ENCODE measurements at places on chromosomes 3 and 15.

GRCh38 chr3:113156816-113157333, 54.5 kb upstream of the BOC start:
- DNase-seq = no peak

- peak; percentile 4 for DNase-seq
Observed at GRCh38 chr3:175192536-175192935, 333.4 kb downstream of the NAALADL2 start.

DNA sequence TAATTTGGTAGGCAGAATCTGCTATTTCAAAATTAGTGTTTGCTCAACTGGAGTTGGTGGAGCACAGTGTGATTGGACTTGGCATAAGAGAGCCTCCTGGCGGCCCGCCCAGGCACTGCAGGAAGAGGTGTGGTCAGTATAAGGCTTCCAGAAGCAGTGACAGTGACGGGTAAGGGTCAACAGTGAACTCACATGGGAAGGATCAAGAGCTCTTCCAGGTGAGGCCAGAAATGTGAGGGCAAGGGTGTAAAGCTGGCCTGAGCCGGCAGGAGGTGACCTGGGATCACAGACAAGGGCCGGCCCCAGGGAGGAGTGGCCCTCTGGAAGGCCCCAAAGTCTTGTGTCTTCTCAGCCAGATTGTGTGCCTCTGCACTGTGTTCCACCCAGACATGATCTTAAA, 93.2 kb upstream of the RNF7 start:
- DNase-seq = no peak

DNA sequence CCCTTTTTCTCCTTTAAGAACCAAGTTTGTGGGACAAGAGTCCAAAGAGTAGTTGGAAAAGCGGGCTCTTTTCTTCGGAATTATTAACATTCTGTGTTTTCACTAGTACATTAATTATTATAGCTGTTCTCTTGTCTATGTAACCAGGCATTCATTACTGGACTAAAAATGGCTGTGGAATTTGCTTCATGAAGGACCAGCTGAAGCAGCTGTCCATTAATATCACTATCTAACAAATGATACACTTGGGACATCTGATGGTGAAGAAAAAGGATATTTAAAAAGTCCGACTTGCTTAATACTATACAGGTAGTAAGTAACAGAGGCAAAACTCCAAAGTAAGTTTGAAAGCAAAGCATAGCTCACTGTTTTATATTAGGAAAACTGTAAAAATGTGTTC, 728.9 kb upstream of the DPPA4 start:
- no peak for DNase-seq

- DNase-seq = no peak
Observed at GRCh38 chr3:32307591-32307990, 69.1 kb downstream of the CMTM8 start.

DNA sequence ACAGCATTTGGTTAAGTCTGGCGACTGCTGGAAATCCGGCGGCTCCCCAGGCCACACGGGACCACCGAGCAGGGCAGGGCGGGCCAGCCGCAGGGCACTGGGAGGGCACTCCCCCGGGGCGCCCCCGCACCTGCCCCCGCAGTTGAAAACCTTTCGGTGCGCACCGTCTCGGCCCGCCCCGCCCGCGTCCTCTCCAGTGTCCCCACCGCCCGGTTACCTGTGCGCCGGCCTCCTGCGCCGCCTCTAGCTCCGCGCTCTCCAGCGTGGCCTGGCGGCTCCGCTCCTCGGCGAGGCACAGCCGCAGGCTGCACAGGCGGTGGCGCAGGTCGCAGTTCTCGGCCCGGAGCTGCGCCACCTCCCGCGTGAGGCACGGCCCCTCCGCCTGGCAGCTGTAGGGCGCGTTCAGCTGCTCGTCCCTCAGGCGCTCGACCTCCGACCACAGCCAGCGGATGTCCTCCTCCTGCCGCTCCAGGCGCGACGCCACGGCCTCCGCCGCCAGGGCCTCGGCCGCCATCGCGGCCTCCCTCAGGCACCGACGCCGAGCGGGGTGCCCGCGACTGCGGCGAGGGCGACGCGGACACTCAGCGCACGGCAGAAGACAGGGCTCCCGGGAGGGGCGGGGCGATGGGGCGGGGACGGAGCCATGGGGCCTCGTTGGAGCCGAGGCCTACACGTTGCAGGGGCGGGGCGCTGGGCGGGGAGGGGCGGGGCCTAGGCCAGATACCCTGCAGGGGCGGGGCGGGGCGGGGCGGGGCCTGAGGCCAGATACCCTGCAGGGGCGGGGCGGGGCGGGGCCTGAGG, at the start of gene TARS3:
TSS of gene TARS3 (minus strand) at position 600 of the 801 bp plus-strand sequence. CDS start at position 514, 86 bp downstream.
- no peak for DNase-seq

DNA sequence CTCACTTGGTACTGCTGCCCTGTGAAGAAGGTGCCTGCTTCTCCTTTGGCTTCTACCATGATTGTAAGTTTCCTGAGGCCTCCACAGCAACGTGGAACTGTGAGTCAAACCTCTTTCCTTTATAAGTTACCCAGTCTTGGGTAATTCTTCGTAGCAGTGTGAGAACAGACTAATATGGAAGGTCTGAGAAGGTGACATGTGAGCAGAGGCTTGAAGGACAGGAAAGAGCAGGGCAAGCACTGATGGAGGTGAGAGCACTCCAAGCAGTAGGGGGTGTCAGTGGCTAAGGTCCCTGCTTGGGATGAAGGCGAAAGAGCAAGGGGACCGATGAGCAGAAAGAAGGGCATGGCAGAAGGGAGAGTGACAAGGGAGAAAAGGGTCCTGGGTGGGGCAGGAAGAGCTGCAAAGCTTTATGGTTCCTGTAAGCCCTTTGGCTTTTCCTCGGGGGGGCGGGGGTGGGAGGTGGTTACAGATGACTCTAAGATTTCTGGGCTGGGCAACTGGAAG, 3.5 kb downstream of the EIF4E3 start:
- DNase-seq = no peak

- DNase-seq = no peak
Observed at GRCh38 chr15:81573098-81573746, 199.2 kb upstream of the TMC3 start.

DNA sequence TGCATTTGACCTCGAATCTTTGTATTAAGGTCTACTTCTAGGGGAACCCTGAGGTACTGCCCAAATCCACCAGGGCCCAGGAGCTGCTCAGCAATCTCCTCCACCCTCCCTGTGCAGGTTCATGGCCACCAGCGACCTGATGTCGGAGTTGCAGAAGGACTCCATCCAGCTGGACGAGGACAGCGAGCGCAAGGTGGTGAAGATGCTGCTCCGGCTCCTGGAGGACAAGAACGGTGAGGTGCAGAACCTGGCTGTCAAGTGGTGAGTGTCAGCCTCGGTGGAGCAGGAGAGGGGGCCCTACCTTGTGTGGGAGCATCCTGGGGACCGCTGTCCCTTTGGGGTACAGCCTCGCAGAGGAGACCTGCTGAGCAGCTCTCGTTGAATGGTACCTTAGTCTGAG, 6.9 kb downstream of the CAND2 start:
- no peak for DNase-seq

DNA sequence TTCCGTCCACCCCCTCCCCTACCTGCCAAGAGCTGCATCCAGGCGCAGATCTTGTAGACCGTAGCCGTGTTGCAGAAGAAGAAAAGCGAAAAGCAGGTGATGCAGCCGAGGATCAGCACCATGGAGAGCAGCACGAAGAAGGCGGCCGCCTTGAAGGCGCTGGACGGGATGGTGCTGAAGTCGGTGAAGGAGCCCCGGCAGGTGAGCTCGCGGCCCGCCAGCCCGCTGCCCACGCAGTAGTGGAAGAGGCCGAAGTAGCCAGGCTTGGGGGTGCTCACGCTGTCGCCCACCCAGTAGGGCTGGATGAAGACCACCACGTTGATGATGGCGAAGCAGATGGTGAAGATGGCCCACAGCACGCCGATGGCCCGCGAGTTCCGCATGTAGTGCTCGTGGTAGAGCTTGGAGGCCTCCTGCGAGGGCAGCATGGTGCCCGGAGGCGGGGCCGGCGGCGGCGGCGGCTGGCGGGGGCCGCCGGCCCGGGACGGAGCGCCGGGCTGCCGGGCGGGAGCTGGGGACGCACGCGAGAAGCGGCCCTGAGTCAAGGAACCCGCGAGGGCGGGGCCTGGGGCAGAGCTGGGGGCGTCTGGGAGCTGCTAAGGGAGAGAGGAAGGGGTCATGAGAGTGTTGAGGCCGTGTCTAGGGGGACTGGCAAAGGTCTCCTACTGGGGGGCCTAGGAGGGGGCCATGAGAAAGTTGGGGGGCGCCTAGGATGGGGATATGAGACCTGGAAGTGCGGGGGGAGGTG, 1.2 kb downstream of the LHFPL4 start:
- DNase-seq = no peak

DNA sequence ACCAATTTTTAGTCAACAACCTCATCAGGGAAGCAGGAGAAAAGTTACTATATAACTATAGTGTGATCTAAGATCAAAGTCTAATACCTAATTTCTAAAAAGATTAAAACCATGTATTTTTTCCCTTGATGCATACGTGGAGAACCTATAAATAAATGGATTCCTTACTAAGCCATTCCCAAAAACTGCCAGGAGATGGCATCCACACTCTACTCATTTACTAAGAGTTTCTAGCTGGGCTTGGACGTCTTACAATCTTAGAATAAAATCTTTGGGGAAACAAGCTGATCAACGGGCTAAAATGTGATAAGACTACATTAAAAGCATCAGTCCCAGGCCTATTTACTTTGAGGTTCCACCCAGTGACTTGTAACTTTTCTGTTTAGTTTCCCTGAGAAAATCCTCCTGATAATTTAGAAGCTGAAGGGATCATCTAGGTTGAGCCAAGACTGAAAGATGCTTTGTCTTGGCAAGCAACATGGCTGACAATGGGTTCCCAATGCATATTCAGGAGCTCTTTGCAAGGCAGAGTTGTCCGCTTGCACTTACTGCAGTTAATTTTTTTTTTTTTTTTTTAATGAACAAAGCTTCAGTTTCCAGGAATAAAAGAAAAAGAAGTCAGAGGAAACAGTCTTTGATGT, 85.5 kb upstream of the FGF12 start:
- peak; percentile 31 for DNase-seq

- no peak for DNase-seq
Observed at GRCh38 chr15:71112429-71112828, 2.8 kb upstream of the THSD4 start.

DNA sequence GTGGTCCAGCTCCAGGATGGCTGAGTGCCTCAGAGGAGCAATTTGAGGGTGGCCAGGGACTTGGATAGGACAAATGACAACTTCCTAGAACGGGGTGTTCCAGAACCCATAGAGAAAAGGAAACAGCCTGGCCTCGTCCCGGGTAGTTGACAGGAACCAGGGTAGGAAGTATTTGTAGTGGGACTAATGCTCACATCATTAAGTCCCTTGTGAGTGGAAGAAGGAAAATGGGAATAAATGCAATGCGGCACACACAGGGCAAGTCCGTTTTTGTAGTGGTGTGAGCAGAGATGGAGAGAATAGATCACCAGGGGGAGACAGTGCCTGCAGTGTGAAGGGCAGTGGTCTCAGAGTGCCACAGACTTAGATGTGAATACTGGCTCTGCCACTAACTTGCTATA, 19.6 kb downstream of the TIMP4 start:
- DNase-seq = no peak

- no peak for DNase-seq
Observed at GRCh38 chr3:132311841-132312240, 5.4 kb upstream of the ACP3 start.

GRCh38 chr3:70640481-70640880, 328.0 kb upstream of the MDFIC2 start:
- no peak for DNase-seq

DNA sequence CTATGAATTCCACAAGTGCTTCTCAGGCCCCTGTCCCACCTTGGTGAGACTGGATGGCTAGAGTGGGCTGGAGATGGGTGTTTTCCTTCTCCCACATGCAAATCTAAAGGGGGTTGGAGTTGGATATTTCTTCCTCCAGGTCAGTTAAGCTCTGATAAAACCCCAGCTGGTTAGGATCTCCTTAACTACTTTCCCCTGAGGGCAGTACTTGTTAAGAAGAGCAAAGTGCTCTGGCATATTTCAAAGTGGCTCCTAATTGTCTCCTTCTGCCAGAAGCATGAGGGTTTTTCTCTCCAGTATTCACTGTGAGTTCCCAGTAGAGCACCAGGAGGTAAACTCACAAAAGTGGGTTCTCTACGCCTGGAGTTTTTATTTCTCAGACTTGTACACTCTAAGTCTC, 31.4 kb downstream of the COL6A6 start:
- no peak for DNase-seq

GRCh38 chr3:191473661-191474198, 12.8 kb downstream of the PYDC2 start:
- DNase-seq = no peak

DNA sequence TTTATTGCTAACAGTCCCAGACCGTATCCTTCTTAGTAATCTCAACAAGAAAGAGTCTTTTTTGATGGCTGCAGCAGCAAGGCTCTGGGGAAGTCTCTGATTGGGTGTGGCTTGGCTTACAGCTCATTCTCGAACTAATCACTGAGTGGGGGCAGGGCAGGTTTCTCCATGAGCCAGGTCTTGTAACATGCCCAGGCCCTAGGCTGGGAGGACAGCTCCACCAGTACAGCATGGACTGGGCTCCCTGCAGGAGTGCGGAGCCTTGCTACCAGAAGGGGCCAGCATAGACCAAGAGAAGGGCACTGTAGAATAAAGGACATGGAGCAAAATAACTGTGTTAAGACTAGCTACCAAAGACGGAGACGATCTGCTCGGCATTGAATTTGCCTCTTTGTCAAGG, 7.2 kb downstream of the CD276 start:
- no peak for DNase-seq

DNA sequence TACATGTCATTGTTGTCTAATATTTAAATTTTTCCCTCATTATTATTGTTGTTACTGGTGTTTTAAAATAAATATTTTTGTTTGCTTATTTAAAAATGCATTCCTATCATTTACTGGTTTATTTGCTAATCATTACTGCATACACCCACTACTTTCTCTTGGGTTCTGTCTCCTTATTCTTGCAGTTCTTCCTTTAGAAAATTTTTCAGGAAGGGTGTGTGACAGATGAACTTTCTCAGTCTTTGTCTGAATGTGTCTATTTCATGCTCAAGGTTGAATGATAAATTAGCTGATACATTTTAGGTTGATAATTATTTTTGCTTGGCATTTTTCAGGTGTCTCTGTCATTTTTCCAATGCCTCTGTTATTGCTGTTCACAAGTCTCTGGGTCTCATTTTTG, 7.4 kb downstream of the AQP9 start:
- no peak for DNase-seq

- no peak for DNase-seq
Observed at GRCh38 chr3:35549690-35550089, 89.6 kb upstream of the ARPP21 start.

- no peak for DNase-seq
Observed at GRCh38 chr15:90588427-90588826, 58.7 kb downstream of the CRTC3 start.

- no peak for DNase-seq
Observed at GRCh38 chr3:48750856-48751255, 33.8 kb upstream of the IP6K2 start.

DNA sequence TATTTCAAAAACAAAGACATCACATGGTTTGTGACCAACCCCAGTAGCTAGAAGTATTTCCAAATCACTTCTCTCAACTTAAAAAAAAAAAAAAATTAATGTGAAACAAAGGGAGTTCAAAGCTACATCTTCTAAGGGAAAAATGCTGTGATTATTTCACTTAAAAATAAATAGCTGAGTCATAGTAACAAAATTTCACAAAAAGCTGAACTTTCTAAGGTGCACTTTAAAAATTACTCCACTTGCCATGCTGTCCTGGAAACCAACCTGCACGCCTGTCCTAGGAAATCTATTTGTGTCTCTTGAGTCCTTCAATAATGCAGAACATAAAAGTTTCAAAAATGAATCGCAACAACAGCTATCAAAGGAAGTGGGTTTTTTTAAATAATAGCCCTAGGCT, 1.8 kb downstream of the ACAP2 start:
- DNase-seq = no peak

Measured in NCI-H2081 treated with DMSO at 0.1 percent for 48 hours (cell line).